ENCODE measurements at places on chromosomes 3 and 15. TPM values are rescaled to one million over a fixed set of nuclear protein-coding genes. Genes with fewer than 3 reads are reported as not detected.

DNA sequence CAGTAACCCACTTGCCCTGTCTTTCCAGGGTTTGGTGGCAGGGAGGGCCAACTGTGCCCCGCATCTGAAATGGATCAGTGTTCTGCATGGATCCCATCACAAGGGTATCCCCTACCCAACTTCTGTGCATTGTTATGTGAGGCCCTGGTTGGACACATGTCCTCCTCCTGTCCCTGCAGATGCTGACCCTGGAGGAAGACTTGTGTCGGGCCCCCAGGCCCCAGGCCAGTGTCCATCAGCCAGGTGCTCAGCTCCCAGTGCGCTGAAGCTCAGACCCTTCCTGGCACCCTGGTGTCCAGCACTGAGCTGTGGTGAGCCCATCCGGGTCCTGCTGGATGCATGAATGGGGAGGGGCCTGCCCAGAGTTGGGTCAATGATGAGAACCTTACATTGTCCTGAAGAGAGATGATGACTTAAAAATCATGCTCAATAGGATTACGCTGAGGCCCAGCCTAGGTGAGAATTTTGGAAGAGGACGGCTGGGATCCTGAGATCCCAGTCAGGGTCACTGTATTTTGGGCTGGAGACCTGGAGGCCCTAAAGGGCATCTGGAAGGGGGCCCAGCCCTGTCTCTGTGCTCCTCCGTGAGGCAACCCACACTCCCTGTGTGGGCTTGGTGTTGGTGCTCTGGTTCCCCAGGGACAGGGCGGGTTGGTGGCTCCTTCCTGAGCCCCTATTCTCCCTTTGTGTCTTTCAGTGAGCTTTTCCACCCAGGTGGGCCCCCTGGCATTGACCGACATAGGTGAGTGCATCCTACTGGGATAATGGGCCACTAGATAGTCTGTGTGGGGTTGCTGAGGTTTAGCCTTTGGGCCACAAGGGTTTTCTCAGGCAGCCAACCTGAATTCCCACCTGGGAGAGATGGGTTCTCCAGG is 199.1 kb downstream of the UBE3A start:
- no peak overlapping the region for H3K27ac ChIP-seq
- no peak for DNase-seq
- no peak overlapping the region for H3K4me3 ChIP-seq
- no peaks in the 10 kb centered on the region for H3K4me1 ChIP-seq
- H3K36me3 ChIP-seq, result no peaks in the 10 kb centered on the region

DNA sequence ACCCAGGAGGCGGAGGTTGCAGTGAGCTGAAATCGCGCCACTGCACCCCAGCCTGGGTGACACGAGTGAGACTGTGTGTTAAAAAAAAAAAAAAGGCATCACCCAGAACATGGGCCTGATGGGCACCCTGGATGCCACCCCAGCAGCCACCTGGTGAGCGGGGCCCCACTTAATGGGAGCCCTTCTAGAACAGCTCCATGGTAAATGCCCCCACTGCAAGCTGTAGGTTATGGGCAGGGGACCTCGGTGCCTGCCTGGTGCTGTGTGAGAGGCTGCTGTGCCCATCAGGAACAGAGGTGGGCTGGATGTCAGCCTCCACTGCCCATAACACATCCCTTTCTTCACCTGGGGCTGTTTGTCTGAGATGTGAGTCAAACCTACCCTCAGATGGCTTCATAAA is 156.2 kb upstream of the MEF2A start:
- H3K27me3 ChIP-seq, result no peaks in the 10 kb centered on the region
- DNase-seq, result no peak
- no peaks in the 10 kb centered on the region for H3K36me3 ChIP-seq
- H3K27ac ChIP-seq, result no peak overlapping the region

DNA sequence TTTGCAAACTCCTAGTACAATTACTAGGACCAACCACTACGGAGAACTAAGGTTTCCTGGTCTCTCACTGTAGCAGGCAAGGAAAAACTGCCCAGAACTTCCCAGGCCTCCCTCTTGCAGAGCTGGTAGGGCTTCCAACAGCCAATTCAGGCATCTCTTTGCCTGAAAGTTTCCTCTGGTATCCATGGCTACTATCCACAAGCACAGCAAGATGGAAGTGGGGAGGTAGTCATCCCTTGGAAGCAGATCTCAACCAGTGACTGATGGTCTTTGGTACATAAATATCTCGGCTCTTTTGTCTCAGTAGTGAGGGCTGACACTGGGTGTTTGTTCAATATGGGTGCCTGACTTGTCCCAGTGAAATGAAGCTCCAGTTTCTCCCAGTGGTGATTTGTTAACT is 201.3 kb upstream of the MRPL3 start:
- no peaks in the 10 kb centered on the region for H3K36me3 ChIP-seq
- no peak overlapping the region for H3K27ac ChIP-seq
- no peaks in the 10 kb centered on the region for H3K4me1 ChIP-seq
- H3K4me3 ChIP-seq, result no peak overlapping the region
- DNase-seq, result no peak

The NLGN1 gene
- not detected for total RNA-seq

DNA sequence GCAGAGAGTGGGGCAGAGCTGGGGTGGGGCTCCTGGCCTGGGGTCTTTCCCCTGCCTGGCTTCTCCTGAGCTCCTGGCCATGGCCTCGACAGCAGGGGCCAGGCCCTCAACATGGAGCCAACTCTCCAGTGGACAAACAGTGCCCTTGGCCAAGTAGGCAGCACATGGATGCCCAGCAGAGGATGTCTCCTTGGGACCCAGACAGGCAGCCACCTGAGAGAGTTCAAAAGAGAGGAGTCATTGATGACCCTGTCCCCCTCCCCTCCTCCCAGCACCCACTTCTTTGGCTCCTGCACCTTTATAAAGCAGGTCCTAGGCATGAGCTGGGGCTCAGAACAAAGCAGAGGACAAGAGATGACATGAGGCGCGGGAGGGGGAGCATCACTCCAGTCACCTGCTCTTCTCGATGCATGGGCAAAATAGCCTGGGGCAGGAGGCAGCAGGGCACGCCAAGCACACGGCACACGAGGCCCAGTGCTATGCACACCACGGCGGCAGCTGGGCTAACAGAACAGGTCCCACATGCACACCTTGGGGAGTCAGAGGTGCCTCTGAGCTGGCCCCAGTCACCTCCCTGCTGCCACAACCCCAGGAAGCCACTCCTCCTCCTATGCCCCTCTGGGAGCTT is 27.4 kb downstream of the SHISA5 start:
- no peaks in the 10 kb centered on the region for H3K36me3 ChIP-seq
- DNase-seq, result no peak
- no peak overlapping the region for H3K27ac ChIP-seq
- H3K4me3 ChIP-seq, result no peak overlapping the region

DNA sequence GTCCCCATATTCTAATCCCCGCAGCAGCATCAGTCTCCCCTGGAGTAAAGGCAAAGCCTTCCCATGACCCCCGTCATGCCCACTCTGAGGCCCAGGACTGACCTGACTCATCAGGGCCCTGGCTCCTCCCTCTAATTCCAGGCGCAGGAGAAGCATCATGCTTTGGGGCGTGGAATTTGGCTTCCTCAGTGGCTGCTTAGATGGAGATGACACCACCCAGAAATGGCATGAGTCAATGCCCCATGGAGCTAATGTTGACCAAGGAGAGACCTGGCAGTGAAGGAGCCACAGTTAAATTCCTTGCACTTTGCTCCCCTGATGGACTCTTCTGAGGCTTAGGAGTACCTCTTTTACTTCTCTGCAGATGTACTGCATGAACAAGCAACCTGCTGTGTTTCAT is 204.2 kb upstream of the PROK2 start:
- H3K27ac ChIP-seq, result no peak overlapping the region
- DNase-seq, result no peak
- no peak overlapping the region for H3K4me3 ChIP-seq
- no peaks in the 10 kb centered on the region for H3K36me3 ChIP-seq
- peaks cover 10% of the 10 kb centered on the region for H3K4me1 ChIP-seq

The RAB11A gene
- total RNA-seq, result 87.5 TPM

DNA sequence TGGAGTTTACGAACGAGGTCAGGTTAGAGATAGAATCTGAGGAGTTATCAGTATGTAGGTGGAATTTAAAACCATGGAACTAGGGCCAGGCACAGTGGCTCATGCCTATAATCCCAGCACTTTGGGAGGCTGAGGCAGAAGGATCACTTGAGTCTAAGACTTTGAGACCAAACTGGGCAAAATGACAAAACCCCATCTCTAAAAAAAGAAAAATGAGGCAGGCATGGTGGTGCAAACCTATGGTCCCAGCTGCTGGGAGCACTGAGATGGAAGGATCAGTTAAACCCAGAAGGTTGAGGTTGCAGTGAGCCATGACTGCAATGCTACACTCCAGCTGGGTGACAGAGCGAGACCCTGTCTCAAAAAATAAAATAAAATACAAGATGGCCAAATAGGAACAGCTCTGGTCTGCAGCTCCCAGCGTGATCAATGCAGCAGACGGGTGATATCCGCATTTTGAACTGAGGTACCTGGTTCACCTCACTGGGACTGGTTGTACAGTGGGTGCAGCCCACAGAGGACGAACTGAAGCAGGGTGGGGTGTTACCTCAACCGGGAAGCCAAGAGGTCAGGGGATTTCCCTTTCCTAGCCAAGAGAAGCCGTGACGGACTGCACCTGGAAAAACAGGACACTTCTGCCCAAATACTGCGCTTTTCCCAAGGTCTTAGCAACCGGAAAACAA is 33.3 kb downstream of the ZMAT3 start:
- no peaks in the 10 kb centered on the region for H3K27me3 ChIP-seq
- peaks cover 11% of the 10 kb centered on the region for H3K4me1 ChIP-seq
- no peak overlapping the region for H3K27ac ChIP-seq
- DNase-seq, result peak; percentile 30

DNA sequence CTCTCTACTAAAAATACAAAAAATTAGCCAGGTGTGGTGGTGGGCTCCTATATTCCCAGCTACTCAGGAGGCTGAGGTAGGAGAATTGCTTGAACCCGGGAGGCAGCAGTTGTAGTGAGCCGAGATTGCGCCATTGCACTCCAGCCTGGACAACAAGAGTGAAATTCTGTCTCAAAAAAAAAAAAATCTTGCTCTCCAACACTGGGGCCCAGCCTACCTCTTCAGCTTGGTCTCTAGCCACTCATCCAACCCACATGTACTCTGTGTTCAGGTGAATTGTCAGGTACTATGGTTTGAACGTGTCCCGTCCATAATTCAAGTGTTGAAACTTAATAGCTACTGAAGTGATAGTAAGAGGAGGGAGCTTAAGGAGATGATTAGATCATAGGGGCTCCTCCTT is 22.4 kb upstream of the RAB7A start:
- H3K4me3 ChIP-seq, result no peak overlapping the region
- peaks cover 8% of the 10 kb centered on the region for H3K4me1 ChIP-seq
- no peaks in the 10 kb centered on the region for H3K36me3 ChIP-seq
- no peak overlapping the region for H3K27ac ChIP-seq
- no peaks in the 10 kb centered on the region for H3K27me3 ChIP-seq

- no peaks in the 10 kb centered on the region for H3K4me1 ChIP-seq
- no peak overlapping the region for H3K27ac ChIP-seq
- no peaks in the 10 kb centered on the region for H3K27me3 ChIP-seq
These were observed 407.3 kb downstream of the TBL1XR1 start for GRCh38 chr3:176789947-176790346.
